ENCODE measurements at places on chromosomes 11 and 22.
A peak's percentile ranks its signal among the peaks of the same experiment; 100 is the strongest.

- DNase-seq = peak; percentile 68
These were observed 666 bp downstream of the SLC25A18 start for GRCh38 chr22:17563936-17564391.

DNA sequence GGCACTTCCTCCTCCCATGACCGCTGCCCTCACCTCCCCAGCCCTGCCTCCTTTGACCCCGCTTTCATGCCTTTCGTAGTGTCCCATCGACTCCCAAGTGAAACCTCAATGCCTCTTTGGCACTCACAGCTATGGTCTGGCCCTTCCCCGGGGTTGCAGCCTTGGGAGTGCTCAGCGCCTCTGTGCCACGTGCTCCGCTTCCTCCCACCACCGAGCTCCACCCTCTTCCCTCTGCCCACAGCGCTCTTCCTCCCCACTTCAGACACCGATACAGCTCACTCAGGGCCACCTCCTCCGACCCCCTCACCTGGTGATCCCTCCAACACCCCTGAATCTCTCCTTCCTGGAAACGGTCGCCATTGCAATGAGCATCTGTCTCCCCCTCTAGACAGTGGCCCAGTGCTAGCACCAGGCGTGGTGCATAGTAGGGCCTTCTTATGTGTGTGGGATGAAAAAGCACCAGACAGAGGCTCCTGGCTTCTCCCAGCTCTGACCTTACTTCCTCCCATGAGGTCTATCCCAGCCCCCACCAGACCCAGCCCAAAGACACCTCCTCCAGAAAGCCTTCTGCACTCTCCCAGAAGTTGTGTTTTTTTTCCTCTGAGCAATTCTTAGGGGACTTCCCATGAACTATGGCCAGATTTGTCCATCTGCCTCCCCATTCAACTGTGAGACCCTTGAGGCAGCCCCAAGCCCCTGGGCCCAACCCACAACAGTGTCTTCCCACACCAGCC lies 16.4 kb upstream of the SCGB1A1 start:
- DNase-seq = peak; percentile 73

DNA sequence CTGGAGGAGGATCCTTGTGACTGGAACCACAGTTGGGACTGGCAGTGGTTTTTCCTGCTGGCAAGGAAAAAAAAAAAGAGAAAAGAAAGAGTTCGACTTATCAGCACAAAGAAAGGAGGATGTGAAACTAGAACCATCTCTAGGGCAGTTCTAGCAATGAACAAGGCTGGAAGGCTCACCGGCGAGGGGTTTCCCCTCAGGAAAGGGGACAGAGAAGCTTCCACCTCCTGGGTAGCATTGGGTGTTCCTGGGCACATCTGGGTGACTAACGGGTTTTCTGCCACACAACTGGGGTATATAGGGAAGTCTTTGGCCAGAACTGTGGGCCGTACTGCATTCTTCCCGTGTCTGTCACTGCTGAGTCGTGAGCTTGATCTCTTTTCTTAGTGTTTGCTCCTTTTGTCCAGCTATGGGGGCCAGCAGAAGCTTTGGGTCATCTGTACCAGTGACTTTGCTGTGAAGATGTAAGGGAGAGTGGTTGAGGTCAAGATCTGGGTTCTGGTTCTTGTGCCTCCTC lies 109.4 kb upstream of the OR4B1 start:
- peak; percentile 62 for DNase-seq

GRCh38 chr11:62266558-62266957 lies 3.4 kb upstream of the SCGB2A2 start:
- no peak for DNase-seq

- no peak for DNase-seq
These were observed 79.5 kb downstream of the CABIN1 start for GRCh38 chr22:24090581-24090980.

DNA sequence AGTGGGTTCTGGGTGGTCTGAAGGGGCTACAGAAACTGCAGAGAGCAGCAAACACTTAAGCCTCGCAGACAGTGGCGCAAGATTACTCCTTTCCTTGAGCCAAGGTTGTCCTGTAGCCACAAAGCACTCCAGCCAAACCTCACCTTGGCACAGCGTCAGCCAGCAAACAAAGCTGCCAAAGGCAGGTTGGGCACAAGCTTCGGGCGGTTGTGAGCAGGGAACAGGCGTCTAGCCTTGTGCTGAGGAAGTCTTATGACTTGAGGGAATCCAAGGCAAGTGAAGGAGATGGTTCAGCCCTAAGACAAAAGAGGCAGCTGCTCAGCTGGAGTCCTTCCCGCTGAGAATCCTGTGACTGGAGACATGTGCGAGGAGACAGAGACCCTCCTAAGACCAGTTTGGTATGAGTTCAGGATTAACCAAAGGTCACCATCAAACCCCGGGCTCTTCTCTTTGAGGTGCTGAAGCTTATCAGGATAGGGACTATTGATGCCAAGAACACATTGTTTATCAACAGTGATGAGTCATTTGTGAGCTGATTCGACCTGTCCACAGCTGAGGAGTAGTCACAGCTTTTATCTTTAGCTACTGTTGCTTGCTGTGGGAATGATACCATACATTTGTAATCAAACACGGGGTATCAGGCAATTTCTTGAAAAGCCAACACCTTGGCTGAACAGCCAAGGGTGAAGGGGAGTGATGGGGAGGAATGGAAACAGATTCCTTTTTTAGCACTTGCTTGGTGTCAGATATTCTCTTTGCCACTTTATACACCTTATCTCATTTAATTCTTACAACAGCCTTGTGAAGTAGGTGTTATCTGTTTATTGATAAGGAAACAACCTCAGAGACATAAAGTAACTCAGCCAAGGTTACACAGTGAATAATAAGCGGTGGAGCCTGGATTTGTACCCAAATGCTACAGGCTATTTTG lies 4.6 kb downstream of the ADM start:
- DNase-seq = peak; percentile 67

DNA sequence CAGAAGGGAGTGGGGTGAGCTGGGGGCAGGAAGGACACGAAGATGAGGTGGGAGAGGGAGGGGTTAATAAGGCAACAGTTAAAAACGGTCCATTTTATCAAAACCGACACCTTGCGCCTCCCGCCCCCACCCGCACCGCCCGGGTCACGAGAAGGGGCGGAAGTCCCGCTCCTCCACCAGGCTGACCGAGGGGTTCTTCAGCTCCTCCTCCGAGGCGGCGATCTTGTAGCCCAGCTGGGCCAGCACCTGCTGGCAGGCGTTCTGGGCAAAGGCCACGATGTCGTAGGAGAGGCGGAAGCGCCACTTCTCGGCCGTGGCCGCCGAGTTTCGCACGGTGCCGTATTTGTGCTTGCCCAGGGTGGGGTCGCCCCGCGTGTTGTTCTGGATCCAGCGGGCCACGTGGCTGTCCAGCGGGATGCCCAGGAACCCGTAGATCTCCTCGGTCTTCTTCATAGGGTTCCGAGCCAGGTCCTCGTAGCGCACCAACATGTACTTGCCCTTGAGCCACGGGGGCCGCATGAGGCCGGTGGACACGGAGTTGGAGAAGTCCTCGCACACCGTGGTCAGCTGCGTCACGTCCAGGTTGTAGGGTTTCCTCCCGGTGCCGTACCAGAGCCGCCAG lies 15.8 kb downstream of the CHST1 start:
- no peak for DNase-seq

DNA sequence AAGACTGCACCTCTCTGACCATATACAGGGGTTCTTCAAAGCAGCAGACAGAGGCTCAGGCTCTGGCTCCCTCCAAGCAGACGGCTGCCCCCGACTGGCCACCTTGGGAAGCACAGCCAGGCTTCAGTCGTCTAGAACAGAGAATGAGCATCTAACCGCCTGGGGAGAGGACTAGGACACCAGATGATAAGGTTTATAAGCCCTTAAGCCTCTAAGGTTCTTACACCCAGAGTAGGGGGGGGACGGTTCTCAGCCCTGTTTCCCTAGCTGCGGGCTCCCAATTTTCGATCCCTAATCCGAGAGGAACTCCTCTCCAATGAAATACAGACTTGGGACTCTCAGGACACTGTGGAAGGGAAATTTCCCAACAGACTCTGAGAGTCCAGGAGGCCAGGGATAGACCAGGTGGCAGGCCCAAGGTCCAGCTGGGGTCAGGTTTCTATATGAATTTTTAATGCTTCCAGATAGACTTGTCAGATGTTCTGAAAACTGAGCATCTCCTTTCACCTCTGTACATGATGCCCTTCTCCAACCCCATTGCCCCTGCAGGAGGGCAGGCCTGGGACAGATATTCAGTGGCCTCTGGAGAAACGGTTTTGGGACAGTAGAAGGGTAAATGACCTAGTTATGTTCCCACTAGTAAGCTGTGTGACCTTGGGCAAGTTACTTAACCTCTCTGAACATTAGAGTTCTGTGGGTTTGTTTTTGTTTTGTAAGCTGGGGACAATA lies 20.2 kb downstream of the RTN4RL2 start:
- peak; percentile 79 for DNase-seq

DNA sequence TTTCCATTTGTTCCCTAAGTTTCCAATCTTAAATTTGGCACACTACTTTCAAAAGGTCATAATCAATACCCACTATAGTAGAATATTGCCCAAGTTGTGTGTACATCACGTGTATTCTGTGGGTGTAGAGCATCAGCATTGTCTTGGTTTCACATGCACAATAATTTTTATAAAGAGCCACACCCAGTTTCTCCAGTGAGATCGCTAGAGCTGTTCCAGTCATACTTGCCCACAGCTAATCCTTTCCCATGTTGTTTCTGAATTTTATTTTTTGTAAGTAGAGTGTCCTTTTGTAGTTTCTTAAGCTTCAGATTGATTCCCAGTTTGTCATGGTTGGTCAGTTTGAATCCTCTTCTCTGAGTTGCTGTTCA lies 13.7 kb downstream of the FAM118B start:
- DNase-seq = peak; percentile 32

GRCh38 chr11:116636341-116636929 lies 136.4 kb downstream of the BUD13 start:
- DNase-seq = no peak

DNA sequence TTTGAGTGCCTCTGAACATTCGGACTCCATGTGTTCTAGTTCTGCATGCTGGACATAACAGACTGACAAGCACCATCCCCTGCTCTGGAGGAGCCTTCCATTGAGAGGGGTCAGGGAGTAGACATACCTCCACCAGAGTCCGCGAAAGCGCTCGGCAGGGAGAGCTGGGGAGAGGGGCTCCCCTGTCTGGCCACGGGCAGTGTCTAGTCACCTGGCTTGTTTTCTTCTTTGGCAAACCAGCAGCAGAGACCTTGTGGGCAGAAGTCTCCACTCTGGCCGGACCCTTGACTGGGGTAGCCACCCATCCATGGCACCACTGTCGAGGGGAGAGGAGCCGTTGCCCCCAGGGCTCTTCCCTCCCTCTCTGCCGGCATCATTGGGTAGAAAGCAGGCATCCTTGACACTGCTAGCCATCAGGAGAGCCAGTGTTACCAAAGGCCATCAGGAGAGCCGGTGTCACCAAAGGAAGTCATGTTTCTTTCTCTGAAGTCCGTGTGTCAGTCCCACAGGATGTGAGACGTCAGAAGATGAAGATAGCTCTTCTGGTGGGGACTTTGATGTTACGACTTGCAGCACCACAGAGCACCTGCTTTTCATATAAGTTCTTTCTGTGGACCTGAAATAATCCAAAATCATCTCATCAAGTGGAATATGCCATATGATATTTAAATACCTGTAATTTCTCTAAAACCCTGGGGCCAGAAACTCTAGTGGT lies 305.6 kb downstream of the TBC1D22A start:
- DNase-seq = no peak

GRCh38 chr11:112584672-112585071 lies 324.0 kb upstream of the PLET1 start:
- no peak for DNase-seq

GRCh38 chr11:17642980-17643379 lies 76.4 kb upstream of the MYOD1 start:
- no peak for DNase-seq

- DNase-seq = no peak
These were observed 42.6 kb downstream of the SLC22A12 start for GRCh38 chr11:64633555-64634159.

- no peak for DNase-seq
These were observed 720 bp upstream of the MPZL2 start for GRCh38 chr11:118264569-118265465.

- DNase-seq = no peak
These were observed 147.8 kb upstream of the NECTIN1 start for GRCh38 chr11:119876841-119877240.

GRCh38 chr22:34015642-34016041 lies 95.4 kb upstream of the LARGE1 start:
- DNase-seq = no peak

GRCh38 chr11:17767301-17767885 lies 32.8 kb downstream of the KCNC1 start:
- DNase-seq = no peak

GRCh38 chr22:38464992-38465672 lies 2.8 kb upstream of the KDELR3 start:
- DNase-seq = no peak

GRCh38 chr22:21108379-21109115 lies 62.8 kb downstream of the LRRC74B start:
- DNase-seq = no peak

DNA sequence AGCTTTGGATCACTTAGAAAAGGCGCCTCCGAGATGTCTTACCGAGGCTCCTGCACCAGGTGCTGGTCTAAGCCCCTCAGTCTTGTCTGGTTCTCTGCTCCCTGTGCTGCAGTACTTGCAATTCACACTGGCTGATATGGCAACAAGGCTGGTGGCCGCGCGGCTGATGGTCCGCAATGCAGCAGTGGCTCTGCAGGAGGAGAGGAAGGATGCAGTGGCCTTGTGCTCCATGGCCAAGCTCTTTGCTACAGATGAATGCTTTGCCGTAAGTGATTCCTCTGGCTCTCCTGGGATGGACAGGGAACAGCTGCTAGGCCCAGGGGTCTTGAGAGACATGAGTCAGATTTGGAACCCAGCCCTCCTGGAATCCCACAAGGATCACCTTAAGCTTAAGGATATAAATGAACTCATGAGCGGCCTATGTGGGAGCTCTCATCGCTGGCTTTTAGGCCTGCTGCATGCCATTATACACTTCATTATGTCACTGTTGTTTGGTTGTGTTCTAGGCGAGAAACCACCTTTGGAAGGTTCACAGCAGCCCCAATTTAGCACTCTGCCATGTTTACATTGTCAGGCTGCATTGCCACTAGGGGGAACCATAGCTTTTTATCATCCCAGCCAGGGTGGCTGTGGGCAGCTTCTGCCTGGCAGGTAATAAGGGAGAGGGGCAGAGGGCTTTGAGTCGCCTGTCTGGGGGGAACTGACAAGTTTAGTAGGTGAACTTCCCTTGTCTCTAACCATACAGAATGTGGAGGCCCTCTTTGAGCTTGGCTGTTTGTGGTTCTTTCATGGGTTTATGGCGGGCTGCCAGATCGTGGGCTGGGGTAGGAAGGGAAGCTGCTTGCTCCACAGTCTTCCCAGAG lies 8.5 kb downstream of the ACAD8 start:
- peak; percentile 53 for DNase-seq

Measured in AG20443 (cell line).